ENCODE measurements at places on chromosomes 3 and 15.

DNA sequence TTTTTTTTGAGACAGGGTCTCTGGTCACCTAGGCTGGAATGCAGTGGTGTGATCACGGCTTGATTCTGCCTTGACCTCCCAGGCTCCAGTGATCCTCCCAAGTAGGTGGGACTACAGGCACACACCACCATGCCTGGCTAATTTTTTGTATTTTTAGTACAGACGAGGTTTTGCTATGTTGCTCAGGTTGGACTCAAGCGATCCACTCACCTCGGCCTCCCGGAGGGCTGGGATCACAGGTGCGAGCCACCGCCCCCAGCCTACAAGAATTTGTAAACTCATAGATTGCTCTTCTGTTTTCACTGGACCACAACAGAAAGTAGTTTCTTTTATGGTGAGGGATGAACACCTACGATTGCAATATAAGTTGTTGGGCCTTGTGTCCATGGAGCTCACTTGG is 7.4 kb downstream of the IGF1R start:
- no peak for DNase-seq

DNA sequence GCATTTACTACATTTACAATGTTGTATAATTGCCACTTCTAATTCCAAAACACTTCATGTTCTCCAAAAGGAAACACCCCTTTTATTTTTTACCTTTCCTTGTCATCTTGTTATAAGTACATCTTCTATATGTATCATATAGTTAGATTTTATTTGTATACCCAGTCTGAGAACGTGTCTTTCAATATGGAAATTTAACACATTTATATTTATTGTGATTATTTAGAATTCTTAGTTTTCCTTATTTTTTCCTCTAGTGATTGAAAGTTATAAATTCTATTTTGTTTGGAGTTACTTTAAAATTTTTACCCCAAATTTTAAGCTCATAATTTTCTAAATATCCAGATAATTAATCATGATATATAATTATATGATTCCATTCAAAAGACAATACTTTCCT is 15.8 kb downstream of the CMTM8 start:
- DNase-seq = no peak

- no peak for DNase-seq
Observed at GRCh38 chr15:62209322-62209721, 44.2 kb upstream of the C2CD4B start.

GRCh38 chr3:145620002-145620401 is 541.0 kb downstream of the PLOD2 start:
- no peak for DNase-seq

DNA sequence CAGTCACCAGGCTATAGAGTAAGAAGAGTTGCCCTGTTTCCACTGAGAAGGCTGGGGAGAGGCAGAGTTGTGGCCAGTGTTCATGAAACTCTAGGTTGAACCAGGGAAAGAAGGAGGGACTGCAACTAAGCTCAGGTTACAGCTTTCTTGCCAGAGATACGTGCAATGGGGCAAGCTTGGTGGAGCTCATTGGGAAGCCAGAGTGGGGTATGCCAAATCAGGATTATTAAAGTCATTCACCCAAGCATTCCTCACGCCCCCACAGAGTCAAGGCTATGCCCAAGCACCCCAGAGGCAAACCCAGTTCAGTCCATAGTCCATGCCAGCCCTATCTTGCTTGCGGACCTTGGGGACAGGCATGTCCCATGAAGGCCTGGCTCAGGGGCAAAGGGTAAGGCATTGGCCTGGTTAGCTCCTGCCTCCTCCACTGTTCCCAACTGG is 17.6 kb downstream of the SLC6A20 start:
- DNase-seq = peak; percentile 6

DNA sequence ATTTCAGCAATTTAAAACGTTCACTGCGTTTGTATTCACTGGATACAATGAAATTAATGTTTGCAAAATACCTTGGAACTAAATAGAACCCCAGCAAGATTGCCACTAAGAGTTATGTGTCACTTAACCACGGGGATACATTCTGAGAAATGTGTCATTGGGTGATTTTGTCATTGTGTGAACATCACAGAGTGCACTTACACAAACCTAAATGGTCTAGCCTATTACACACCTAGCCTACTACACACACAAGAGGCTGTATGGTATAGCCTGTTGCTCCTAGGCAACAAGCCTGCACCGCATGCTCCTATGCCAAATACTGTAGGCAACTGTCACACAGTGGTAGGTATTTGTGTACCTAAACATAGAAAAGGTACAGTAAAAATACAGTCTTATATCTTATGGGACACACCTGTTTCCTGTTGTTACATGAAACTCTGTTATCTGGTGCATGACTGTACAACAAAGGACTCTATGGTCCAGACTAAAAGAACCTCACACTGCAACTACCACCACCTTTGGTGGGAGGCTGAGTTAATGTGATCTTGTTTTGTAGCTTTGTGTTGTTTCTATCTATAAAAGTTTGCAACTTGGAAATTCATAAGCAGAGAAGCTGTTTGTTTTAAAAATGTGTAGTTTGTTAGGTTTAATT is 92.2 kb upstream of the NTRK3 start:
- DNase-seq = no peak

GRCh38 chr3:193554811-193555210 is at the start of gene ATP13A4:
ATP13A4 (minus strand) TSS chr3:193554895; CDS start chr3:193554799, 96 bp downstream.
- DNase-seq = no peak

DNA sequence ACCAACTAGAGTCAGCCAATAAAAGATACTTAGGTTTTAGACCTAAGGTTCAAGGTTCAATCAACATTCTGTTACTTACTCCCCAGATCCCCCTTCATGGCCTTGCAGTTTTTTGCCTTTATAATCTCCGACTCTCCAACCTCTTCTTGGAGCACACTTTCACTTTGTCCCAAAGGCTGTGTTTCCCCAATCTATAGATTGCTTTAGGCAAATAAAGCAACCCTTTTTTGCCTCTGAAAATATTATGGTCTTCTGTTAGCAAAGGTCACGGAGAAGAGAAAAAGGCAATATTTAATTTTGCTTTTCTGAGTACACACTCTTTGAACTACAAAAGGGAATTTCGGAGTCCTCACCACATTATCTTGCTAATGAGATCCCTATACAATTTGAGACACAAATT is 268.1 kb downstream of the PLOD2 start:
- no peak for DNase-seq

- DNase-seq = peak; percentile 39
Observed at GRCh38 chr3:153026026-153026425, 136.0 kb upstream of the RAP2B start.

DNA sequence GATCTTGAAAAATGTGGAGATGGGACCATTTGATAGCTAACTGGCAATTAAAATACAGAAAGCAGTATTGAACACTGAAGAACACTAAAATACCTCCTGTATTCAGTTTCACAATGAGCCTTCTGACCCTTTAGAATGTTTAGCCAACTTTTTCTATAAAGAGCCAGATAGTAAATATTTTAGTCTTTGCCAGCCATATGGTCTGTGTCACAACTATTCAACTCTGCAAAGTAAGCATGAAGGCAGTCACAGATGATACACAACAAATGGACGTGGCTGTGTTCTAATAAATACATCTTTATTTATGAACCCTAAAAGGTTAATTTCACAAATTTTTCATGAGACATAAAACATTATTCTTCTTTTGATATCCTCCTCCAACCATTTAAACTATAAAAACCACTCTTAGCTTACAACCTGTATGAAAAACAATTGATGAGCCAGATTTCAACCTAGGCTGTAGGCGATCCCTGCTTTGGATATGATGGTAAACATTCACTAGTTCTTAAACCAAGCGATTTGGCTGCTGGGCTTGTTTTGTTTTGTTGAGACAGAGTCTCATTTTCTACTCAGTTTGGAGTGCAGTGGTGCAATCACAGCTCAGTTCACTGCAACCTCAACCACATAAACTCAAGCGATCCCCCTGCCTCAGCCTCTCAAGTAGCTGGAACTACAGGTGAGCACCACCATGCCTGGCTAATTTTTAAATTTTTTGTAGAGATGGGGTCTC is 13.6 kb upstream of the CSPG5 start:
- DNase-seq = no peak

DNA sequence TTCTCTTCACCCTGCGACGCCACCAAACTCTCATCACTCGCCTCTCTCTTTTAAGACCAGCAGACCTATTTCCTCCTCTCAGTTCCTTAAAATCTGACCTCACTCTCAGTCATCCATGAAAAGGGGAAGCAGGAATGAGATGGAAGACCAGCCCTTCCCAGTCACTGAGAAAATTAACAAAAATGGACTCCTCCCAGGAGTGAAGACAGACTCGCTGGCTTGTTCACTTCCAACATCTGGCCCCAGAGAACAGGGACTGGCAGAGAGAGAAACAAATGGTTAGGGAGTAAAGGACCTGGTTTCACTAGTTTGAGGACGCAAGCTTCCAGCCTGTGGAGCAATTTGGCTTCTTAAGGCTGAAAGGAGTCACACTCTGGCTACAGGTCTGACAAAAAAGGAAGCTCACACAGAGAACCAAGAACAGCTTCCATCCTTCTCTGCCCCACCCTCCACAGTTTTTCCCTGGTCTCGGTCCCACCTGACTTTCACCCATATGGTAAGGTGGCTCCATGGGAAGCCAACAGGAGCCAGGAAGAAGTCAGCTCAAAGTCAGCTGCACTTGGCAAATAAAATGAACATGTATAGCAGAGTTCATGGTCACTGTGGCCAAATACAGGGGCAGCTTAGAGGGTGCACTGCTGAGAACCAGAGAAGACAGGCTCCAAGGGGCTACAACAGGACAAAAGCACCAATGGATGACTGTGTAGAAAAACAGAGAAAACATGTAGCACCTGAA is 57.2 kb downstream of the ITGB5 start:
- no peak for DNase-seq

DNA sequence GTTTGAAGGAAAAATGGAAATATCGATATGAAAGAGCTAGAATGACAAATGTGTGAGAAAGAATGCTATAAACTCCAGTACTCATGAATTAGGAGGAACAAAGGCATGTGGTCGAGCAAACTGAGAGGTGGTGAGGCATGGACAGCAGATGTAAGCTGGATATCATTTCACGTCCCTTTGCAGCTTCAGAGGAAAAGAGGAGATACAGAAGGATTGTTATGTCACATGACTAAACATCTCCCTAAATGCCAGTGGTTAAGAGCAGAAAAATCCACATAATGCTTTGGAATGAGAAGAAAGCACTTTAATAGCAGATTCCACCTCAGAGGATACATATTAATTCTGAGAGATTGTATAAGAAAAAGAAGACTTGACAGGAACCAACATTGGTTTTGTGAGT is 248.7 kb downstream of the ZIC4 start:
- DNase-seq = no peak

DNA sequence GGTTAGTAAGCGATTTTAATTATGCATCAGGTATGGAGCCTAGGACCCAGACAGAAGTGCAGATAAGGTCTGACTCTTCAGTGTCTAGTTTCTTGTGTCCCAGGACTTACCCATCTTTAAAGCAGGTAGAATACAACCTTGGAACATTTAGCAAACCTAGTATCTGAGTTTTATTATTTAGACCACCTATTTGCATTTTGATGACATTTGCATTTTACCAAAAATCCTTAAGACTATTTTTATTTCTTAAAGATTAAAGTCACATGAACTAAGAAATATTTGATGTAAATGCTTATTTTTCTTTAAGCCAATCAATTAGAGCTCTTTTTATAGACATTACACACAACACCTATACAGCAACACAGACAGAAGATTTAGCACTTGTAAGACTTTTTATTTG is 939.1 kb downstream of the OTOL1 start:
- DNase-seq = no peak

- no peak for DNase-seq
Observed at GRCh38 chr3:183904833-183905780, 20.4 kb upstream of the PARL start.

GRCh38 chr15:100863796-100864267 is 15.8 kb upstream of the ALDH1A3 start:
- peak; percentile 45 for DNase-seq

- DNase-seq = no peak
Observed at GRCh38 chr3:141546081-141546480, 59.3 kb downstream of the RASA2 start.

DNA sequence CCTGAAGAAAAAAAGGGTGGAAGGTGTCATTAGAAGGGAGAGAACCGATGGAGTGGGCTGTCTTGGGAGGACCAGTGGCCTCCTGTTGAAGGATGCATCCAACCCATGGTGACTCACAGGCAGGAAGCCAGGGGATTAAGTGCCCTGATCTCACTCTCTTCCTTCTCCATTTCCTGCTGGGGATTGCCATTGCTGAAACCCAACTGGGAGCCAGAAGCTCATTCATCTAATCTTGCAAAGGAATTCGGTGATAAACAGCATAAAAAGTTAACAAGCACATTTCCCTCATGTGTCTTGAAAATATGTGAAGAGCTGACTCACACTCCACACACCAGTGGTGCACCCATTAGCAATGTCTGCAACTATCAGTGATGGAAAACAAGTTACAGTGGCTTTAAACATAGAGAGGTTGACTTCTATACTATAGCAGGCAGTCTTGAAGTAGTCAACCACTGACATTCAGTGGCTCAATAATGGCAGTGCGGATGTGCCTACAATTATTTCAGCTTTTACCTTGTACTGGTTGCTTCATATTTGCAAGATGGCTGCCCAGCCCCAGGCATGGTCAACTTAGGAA is 12.8 kb upstream of the CSRNP1 start:
- peak; percentile 98 for DNase-seq

GRCh38 chr15:85379403-85380131 is 836 bp upstream of the AKAP13 start:
- DNase-seq = no peak

- DNase-seq = peak; percentile 45
Observed at GRCh38 chr3:188037195-188037718, 116.7 kb upstream of the LPP start.

DNA sequence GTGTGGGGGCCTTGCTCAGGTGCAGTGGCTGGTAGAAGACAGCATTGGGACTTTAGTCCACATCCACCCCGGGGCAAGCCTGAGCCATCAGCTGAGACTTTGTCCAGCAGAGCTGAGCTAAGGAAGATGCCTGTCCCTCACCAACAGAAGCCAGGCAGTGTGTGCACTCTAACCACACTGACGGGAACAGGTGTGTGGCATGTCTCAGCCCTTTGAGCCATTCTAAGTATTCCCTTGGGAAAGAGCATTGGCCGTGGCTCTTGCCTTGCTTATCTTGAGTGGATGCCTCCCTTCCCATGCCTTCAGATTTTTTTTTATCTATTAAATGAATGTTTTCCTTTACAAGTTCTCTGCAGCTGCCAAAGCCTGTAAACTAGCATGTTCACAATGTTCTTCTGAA is 3.5 kb downstream of the GABRA5 start:
- no peak for DNase-seq

Data from iris pigment epithelial cell (primary cell).